Motor neuron (in vitro differentiated cells): ENCODE measurements at places on chromosomes 11 and 22.

DNA sequence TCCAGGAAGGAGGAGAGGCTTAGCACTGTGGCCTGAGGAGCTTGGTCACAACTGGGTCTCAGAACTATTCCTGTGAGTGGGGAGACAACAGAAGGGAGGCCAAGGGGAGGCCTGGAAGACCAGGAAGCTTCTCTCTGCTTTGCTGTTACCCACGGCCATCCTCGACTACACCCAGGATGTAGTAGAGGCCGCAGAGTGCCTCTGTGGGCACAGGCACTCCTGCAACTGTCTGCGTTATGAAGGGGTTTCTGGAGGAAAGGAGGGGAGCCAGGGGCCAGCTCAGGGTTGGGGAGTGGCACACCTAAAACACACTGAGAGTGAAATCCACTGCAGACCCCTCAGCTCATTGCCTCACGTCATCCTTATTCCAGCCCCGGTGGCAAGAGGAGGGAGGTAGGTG lies 3.8 kb upstream of the MFRP start:
- ATAC-seq = peak; percentile 7

DNA sequence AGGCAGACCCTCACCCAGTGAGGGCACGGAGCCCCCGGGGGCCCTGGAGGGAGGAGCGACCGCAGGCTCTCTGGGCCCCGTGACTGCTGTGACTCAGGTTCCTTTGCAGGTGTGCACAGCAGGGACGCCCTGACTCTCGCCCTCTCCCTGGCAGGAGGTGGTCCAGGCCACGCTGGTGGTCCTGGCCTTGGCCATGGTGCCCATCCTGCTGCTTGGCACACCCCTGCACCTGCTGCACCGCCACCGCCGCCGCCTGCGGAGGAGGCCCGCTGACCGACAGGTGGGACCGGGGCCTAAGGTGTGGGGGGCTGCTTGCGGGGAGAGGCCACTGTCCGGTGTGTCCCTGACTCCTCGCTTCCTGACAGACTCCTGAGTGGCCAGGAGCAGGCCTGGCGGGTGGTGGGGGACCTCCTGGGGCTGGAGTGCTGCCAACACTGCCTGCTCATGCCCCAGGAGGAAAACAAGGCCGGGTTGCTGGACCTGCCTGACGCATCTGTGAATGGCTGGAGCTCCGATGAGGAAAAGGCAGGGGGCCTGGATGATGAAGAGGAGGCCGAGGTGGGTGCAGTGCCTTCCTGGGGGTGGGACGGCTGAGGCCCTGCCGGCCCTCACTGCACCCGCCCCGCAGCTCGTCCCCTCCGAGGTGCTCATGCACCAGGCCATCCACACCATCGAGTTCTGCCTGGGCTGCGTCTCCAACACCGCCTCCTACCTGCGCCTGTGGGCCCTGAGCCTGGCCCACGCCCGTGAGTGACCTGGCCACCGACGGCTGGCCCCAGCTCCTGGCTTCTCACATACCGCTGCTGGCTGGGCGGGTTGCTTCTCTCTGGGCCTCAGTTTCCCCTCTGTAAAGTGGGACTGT lies 10.9 kb downstream of the TCIRG1 start:
- ATAC-seq = no peak

- no peak for ATAC-seq
These were observed 23.0 kb downstream of the MOGAT2 start for GRCh38 chr11:75740681-75741080.

DNA sequence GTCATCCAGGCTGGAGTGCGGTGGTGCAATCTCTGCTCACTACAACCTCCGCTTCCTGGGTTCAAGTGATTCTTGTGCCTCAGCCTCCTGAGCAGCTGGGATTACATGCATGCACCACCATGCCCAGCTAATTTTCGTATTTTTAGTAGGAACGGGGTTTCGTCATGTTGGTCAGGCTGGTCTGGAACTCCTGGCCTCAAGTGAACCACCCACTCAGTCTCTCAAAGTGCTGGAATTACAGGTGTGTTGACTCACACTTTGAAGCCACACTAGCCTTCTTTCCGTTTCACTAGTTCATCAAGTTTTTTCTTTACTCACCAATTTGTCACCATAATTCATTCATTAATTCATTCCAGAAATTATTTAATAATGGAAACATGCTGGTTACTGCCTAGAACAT lies 298.4 kb upstream of the MTNR1B start:
- no peak for ATAC-seq

- ATAC-seq = peak; percentile 48
These were observed 20.9 kb downstream of the LRFN4 start for GRCh38 chr11:66877588-66878385.

DNA sequence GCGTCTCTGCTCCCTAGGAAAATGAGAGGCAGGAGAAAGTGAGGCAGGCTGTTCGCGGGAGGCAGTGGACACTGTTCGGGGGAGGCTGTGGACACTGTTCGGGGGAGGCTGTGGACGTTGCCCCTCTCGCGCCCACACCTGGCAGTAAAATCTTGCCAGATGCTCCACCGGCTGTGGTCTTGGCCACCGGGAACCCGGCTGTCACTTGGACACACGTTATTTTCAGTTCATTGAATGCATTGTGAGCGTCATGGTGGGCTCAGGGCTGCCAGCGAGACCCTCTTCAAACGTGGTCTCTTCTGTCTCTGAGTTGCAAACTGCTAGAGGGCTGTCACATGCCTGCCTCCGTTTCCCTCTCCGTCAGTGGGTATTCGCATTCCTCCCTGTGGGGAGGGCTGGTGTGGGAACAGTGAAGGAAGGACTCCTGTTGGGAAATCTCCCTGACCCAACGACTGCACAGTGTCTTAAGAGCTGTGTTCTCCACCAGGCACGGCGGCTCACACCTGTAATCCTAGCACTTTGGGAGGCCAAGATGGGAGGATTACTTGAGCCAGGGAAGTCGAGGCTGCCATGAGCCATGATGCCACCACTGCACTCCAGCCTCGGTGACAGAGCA lies 1.4 kb downstream of the PRR5 start:
- ATAC-seq = no peak

DNA sequence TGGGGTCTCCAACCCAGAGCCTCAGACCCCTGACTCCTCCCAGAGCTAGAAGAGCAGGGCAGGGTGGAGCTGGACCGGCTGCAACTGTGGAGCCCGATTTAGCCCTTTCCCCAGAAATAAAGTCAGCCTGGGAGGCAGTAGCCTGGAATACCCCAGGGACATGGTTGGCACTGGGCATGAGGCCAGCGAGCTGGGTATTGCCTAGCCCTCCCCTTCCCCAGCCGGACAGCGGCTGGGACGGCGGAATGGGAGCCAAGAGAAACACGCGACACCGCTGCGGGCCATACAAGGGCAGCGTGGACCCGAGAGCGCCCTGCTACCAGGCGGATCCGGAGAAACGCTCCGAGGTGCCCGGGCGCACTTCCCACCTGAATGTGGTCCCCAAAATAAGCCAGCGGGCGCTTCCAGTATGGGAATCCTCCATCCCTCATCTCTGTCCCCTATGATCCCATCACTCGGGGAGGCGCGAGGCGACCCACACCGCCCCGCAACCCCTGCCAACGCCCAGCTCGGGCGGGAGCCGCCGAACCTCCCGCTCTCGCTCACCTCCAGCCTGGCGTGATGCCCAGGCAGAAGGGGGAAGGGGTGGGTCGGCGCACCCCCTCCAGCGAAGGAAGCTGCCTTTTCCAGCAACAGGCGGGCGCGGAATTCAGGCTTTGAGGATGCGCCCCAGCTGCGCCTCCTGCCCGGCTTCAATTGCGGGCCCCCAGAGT lies 758 bp downstream of the MCAM start:
- ATAC-seq = peak; percentile 15

DNA sequence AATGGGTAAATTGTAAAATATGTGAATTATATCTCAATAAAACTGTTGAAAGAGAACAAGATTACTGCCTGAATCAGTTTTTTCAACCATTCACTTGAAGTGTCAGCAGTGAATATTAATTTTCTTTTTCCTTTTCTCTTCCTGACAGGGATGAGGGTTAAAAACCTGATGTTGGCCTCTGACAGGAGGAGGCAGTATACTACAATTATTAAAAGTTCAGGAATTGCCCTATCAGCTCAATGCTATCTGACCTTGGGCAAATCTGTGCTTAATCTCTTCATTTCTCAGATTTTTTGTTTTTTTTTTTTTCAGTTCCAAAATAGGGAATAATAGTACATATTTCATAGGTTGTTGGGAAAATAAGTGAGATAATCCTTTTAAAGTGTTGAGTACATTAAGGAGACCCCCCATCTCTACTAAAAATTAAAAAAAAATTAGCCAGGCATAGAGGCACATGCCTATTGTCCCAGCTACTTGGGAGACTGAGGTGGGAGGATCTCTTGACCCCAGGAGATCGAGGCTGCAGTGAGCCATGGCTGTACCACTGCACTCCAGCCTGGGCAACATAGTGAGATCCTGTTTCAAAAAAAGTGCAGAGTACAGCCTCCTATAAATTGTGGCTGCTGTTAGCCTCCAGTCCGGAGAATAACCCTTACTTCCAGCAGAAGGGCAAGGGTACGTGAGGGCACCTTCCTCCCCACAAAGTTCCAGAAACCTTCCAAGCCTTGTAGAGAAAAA lies 48.8 kb downstream of the TRIM44 start:
- no peak for ATAC-seq

DNA sequence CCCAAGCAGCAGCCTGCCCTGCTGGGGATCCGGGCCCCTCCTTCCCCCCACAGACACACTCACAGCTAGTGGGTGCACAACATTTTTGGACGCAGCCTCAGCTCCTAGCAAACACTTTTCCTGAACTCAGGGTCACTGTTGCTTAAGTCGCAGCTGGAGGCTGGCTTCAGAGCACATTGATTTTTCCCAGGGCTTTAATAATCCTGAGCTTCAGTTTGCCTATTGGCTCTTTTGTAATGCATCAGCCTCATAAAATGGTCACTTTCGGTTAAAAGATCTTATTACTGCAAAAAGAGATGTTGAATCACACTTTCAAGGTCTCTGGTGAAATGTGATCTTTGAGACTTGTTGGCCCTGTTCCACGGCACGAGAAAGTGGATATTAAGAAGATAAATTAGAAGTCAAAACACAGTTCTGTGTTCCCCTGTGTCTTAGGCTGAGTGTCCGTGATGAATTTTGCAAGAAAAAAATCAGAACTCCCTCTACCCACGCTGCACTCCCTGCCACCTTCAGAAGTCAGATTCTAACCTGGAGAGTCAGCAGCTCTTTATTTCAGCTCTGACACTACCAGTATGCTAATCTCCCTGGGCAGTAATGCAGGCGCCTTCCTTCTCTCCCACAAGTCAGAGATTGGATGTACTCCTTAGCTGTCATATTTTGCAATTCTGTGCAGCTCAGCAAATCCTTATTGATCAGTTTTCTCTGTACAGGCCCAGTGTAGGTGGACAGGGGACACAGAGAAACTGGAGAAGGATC lies 158.2 kb upstream of the E2F8 start:
- peak; percentile 70 for ATAC-seq

DNA sequence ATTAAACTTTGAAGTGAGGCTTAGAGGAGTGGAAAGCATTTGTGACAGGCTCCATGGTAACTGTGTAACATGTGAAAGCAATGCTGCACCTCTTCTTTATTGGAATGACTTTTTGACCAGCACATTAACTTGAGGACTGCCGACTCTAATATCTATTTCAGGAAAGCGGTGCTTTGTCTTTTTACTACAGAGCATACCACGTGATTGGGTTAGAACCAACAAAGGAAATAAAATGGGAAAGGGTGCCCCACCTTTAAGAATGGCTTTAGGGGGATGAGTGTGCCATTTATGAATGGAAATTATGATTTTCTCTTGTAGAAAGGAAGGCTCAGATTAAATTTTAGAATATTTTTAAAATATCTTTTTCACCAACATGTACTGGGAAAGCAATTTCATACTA lies 57.3 kb upstream of the VPREB1 start:
- ATAC-seq = no peak

GRCh38 chr11:116731097-116731761 lies 41.6 kb downstream of the BUD13 start:
- ATAC-seq = peak; percentile 91

DNA sequence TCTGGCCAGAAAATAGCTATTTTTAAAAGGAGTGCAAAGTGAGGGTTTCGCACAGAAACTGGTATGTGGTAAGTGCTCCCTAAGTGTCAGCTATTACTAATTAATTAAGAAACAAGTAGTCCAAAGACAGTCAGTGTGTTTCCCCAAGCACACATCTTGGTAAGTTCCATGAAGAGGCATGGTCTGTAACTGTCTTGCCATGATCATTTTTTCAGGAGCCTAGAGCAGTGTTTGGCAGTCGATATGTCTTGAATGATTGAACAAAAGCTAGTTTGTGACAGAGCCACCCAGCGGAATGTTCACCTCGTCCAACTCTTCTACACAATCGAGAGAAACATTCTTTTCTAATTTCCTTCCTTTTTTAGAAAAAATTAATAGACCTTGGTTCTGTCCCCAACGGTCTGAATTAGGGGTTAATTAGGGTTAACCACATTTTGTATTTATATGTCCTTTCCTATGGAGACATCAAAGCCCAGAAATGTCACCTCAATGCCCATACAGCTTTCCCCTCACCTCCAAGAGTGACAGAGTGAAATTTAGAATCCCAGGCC lies 57.6 kb upstream of the FTH1 start:
- no peak for ATAC-seq

GRCh38 chr11:82046778-82047177 lies 686.9 kb downstream of the FAM181B start:
- ATAC-seq = no peak

DNA sequence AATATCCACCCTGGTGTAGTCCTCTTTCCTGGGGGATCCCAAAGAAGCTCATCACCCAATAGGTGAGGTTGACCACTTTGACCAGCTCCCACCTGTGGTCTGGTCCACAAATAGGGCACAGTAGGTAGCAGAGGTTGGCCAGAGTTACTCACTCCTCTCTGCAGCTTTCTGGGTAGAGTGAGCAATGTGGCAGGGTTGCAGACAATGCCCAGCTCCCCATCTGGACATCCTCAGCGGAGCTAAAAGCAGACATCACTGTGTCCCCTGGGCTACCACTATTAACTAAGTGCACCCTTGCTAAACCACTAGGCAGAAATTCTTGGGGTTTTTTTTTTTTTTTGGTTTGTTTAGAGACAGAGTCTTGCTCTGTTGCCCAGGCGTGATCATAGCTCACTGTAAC lies 48.4 kb upstream of the TP53I11 start:
- ATAC-seq = no peak

GRCh38 chr11:76085270-76085669 lies 121.0 kb downstream of the WNT11 start:
- peak; percentile 69 for ATAC-seq

- ATAC-seq = no peak
These were observed 13.4 kb upstream of the B3GAT1 start for GRCh38 chr11:134425413-134425812.

- no peak for ATAC-seq
These were observed 151.1 kb downstream of the METTL15 start for GRCh38 chr11:28259177-28259843.

DNA sequence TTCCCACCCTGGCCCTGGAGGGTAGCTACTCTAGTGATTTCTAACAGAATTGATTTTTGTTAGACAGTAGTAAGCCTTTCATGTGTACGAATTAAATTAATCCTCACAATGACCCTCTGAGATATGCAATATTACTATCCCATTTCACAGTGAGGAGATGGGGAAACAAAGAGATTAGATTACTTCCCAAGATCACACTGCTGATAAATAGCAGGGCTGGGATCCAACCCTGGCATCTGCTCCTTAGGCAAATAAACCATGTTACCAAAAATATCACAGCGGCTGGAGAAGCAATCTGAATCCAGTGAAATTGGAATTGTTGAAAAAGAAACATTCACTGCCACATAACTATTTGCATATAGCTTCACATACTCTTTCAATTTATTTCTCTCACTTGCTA lies 12.8 kb upstream of the CAVIN3 start:
- ATAC-seq = peak; percentile 59
